ENCODE measurements at places on chromosomes 12 and 14.

DNA sequence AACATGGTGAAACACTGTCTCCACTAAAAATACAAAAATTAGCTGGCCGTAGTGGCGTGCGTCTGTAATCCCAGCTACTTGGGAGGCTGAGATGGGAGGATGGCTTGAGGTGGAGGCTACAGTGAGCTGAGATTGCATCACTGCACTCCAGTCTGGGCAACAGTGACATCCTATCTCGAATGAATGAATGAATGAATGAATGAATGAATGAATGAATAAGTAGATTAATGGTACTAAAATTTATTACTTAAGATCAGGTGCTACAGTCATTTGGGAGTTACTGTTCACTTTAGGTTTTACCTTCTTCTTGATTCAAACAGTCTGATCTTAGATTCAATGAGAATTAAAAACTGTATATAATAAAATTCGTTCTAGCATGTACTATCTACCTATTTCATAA lies 31.6 kb upstream of the WDR89 start:
- no peak for DNase-seq

DNA sequence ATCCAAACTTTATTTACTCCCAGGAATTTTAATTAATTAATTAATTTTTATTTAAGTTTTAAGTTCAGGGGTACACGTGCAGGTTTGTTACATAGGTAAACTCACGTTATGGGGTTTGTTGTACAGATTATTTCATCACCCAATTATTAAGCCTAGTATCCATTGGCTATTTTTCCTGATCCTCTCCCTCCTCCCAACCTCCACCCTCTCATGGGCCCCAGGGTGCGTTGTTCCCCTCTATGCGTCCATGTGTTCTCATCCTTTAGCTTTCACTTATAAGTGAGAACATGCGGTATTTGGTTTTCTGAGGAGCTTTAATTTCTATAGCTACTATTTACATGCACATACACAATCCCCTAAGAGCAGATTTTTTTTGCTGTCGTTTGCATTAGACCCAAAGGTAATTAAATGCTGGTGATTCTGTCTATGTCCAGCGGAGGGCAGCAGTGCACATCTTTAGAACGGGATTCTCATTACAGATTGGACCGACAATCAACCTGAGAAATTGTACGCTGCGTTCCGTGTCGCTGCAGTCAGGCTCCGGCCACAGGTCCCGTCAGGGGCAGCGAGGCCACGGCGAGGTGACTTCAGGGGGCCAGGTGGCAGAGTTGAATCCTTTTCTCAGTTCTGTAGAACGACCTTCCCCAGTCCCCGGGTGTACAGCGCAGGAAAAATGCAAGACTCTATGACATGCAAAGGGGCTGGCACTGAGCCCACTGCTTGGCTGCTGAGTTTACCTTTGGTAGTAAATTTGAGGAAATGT lies 11.6 kb downstream of the TMEM30B start:
- peak; percentile 65 for DNase-seq

DNA sequence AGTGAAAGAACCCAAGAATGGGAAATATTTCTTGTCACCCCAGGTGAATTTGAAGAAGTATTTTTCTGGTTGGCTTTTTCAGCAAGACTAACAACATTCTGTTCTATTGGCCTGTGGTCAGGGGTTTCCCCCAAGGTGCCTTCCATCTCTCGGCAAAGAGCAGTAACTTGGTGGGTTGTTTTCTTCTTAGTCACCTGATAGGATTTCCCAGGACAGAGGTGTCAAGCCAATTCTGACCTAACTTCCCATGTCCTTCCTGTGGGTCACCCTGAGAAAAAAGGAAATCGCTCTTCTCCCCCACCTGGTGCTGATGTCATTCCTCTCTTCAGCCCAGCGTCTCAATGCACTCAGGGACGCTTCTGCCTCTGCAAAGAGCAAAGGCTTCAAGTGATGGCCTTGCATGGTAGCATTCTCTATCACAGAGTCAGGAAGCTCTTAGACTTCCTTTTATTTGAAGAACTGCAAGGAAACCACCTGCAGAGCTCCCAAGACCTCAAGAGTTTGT lies 16.1 kb upstream of the IFNG start:
- no peak for DNase-seq

DNA sequence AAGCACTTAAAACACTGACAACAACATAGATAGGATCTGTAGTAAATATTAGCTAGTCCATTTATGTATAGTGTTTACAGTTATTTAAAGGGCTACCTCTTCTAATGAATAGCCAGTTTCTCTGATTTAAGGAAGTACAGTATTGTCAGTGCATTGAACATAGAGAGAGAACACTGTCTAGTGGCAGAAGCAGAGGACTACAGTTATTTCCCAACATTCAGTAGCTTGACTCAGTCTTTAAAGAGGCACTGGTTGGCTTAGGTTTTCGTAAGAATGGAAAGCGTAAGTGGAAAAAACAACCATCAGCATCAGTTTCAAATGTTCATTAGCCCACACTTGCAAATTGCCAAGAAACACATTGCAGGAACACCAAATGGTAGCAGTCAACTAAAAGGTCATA lies 125.0 kb upstream of the HMGA2 start:
- no peak for DNase-seq

DNA sequence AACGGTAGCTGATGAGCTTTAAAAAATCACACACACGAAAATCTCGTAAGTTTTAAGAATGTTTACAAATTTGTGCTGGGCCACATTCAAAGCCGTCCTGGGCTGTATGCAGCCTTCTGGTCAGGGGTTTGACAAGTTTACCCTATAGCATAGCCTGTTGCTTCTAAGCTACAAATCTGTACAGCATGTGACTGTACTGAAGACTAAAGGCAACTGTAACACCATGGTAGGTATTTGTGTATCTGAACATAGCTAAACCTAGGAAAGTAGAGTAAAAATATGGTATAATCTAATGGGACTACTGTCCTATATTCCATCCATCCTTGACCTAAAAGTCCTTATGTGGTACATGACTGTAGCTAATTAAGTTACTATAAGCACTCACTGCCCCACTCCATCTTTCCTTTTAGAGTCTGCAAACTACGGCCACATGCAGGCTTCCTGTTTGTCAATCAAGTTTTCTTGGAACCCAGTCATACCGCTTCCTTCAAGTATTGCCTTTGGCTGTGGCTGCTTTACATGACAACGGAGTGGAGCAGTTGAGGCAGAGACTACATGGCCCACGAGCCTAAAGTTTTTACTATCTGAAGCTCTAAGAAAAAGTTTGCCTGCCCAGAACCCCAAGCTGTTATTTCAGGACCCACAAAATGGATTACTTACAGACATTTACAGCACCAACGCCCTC lies 18.5 kb downstream of the KRT7 start:
- DNase-seq, result no peak

- DNase-seq, result no peak
Observed at GRCh38 chr12:50059440-50060119, 2.2 kb downstream of the ASIC1 start.

- DNase-seq, result no peak
Observed at GRCh38 chr14:59207506-59207933, 19.1 kb downstream of the DAAM1 start.

DNA sequence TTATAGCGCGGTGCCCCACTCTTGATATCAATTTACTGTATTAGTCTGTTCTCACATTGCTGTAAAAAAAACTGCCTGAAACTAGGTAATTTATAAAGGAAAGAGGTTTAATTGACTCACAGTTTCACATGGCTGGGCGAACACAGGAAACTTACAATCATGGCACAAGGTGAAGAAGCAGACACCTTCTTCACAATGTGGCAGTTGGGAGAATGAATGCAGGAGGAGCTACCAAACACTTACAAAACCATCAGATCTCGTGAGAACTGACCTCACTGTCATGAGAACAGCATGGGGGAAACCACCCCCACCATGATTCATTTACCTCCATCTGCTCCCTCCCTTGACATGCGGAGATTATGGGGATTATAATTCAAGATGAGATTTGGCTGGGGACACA lies 42.3 kb downstream of the FBXO34 start:
- no peak for DNase-seq

GRCh38 chr12:131711551-131712205 lies 788 bp downstream of the SFSWAP start:
- no peak for DNase-seq

DNA sequence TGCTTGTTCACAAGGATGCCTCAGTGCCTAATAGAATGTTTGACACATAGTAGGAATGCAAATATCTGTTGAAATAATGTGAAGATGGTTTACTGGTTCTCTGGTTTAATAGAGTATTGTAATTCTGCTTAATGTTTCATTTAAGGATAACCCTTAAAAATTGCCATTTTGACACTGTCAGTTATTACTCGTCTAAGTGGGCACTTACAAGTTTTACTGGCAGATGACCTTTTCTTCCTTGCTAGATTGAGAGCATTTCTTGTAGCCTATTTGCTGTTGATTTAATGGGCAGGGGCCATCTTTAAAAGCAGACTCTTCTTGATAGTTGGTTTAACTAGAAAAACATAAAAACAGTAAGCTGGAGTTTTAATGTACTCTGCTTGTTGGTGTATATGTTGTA lies 1.9 kb downstream of the TMEM263 start:
- DNase-seq, result no peak

DNA sequence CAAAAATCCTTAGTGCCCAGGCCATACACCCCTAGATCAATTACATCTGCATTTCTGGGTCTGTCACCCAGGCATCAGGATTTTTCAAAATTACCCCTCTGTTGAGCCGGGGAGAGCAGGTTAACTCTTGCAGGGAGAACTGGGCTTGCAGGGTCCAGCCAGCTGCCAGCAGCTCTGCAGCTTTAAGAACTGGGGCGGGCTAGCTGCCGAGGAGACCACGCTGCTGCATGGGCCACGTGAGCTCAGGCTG lies at the start of gene DGLUCY:
TSS of gene DGLUCY (plus strand) at position 245 of the 250 bp plus-strand sequence. CDS start 46,222 bp downstream, outside the sequence.
- DNase-seq, result no peak

GRCh38 chr12:9760699-9761418 lies at the start of gene CD69:
CD69 (minus strand) TSS chr12:9760901; CDS start chr12:9760820, 81 bp downstream.
- peak; percentile 64 for DNase-seq

DNA sequence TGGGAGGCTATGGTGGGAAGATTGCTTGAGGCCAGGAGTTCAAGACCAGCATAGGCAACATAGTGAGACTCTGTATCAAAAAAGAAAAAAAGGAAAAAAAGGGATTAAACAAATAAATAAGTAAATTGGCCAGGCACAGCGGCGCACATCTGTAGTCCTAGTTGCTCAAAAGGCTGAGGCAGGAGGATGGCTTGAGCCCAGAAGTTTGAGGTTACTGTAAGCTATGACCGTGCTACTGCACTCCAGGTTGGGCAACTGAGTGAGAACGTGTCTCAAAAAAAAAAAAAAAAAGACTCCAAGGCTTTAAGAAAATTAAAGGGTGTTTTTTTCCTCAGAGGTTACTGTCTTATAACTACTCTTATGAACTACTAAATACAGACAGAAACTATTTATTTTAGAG lies 11.7 kb downstream of the BEST3 start:
- DNase-seq, result no peak

- no peak for DNase-seq
Observed at GRCh38 chr12:49664591-49665239, 41.4 kb downstream of the PRPF40B start.

GRCh38 chr12:62976110-62976662 lies 41.2 kb upstream of the PPM1H start:
- DNase-seq, result no peak

DNA sequence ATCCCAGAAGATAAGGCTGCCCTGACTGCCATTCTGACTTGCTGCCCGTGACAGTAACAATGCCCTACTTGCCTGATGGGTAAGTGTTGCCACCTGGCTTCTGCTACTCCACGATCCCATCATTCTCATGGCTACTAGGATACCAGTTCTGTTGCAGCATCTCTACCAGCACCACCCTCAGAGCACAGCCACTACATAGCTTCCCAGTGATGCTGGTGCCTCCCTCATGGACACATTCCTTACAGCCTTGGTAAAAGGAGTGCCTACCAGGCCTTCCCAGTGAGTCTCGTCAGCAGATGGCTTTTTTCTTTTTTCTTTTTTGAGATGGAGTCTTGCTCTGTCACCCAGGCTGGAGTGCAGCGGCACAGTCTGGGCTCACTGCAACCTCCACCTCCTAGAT lies 84.4 kb upstream of the CMKLR1 start:
- no peak for DNase-seq

DNA sequence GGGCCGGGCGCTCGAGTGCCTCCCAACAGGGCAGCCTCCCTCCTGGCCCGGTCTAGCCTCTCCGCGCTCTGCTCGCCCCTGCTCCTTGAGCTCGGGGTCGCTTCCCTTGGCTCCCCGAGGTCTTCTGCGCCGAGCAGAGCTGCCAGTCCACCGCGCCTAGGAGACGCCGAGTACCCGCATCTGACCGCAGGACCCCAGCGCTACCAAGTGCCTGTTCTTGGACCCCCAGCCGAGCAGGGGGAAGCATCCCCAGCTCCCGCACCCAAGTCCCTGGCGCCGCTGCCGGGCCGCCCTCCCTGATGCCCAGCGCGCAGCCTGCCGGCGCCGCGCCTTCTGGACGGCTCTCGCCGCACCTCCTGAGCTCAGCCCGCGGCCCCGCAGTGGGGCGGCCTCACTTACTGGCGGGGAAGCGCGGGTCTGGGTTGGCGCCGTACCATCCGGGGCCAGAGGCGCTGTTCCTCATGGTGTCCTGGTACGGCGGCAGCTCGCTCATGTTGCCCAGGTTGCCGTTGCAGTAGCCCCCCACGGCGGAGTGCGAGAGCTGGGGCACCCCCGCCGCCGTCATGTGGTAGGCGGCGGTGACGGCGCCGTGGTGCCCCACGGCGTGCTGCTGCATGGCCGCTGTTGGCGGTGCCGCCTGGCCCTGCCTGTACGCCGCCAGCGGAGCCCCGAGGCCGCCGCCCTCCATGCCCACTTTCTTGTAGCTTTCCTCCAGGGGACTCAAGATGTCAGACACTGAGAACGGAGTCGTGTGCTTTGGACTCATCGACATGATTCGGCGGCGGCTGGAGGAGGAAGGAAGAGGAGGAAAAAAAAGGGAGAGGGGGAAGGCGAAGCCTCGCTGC lies 1.2 kb downstream of the NKX2-1 start:
- DNase-seq, result no peak

- DNase-seq, result no peak
Observed at GRCh38 chr14:50864946-50865345, 6.9 kb upstream of the ABHD12B start.

- DNase-seq, result no peak
Observed at GRCh38 chr12:83800022-83800421, 1112.6 kb downstream of the SLC6A15 start.

DNA sequence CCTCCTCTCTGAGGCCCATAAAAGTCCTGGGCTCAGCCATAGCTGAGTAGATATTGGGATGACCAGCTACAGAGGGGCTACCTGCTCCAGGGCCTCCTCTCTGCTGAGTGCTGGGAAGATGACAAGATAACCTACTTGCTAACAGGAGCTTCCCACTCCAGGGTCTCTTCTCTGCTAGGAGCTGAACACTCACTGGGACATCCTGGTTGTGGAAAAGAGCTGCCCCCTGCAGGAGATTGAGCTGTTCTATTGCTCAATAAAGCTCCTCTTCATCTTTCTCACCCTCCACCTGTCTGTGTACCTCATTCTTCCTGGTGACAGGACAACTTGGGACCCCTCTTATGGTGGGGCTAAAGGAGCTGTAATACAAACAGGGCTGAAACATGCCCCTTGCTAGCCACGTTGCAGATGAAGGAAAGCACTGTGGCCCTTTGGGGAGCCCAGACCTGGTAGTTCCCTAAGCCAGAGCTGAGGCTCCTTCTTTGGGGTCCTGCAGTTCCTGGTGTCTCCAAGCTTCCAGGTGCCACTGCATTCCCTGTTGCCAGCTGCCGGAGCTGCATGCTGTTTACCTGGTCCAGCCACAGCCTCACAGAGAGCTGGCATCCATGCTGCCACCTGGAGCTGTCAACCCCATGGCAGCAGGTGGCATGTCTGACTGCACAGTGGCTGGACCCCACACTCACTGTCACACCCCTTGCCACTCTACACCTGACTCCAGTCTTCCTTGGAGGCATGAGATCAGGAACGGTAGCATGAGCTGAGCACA lies 598.5 kb upstream of the LMO3 start:
- no peak for DNase-seq
